ENCODE measurements at places on chromosomes 4 and X.

GRCh38 chr4:5784960-5785611 is 74.1 kb downstream of the EVC start:
- DNase-seq, result no peak

- DNase-seq, result no peak
Observed at GRCh38 chr4:87180767-87181166, 39.7 kb downstream of the KLHL8 start.

- no peak for DNase-seq
Observed at GRCh38 chr4:97670703-97671269, 472.5 kb downstream of the STPG2 start.

- DNase-seq, result no peak
Observed at GRCh38 chr4:30245140-30245539, 475.0 kb upstream of the PCDH7 start.

GRCh38 chrX:68286980-68287379 is 146.3 kb downstream of the OPHN1 start:
- DNase-seq, result no peak

- no peak for DNase-seq
Observed at GRCh38 chrX:80747832-80748231, 61.8 kb downstream of the BRWD3 start.

All from suppressor macrophage treated with lipopolysaccharide for 1 hour (primary cell).